ENCODE measurements at places on chromosomes 2 and 18.

GRCh38 chr2:106106622-106107508 lies 87.2 kb downstream of the UXS1 start:
- DNase-seq: no peak

DNA sequence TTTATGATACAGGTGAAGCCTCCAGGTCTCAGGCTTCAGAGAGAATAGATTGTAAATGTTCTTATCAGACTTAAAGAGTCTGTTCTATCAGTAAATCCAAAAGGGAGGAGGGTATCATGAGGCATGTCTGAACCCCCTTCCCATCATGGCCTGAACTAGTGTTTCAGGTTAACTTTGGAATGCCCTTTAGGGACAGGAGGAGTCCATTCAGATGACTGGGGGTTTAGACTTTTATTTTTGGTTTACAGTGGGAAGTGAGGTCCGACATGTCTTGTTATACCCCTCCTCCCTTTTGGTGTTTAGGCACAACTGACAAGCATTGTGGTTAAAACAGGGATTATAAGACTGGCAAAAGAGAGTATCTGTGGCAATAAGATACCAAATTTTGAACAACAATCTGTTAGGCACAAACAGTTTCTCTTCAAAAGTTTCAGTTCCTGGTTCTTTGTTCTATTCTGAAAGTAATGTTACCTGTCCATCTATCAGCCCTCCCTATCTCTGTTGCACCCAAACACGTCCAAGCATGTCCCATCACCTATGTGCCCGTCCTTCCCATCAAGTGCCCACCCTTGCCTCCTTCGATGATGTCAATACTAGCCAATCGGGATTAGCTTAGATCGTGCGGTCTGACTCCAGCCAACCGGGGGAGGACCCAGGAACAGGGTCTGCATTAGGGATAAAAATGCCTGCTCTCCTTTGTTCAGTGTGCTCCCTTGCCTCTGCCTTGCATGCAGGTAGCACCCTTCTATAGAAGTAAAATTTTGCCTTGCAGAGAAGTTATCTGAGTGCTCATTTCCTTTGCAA lies 16.4 kb downstream of the TCF23 start:
- no peak for DNase-seq

DNA sequence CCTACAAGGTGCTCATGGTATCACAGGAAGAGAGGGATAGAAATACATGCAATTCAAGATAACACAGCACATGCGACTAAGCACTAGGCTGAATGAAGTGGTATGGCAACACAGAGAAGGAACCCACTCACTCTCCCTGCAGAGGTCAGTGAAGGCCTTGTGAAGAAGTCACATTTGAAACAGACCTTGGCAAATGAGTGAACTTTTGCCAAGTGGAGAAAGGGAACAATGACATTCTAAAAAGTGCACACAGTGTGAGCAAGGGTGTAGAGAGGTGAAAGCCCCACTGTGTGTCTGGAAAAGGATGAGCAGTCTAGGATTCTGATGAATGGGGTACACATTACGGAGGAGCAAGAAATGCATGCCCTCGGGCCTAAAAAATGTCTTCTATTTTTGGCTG lies 23.3 kb downstream of the KLF7 start:
- DNase-seq: no peak

- DNase-seq: no peak
Measured at GRCh38 chr2:1634681-1635341, 109.5 kb downstream of the PXDN start.

GRCh38 chr18:305003-305501 lies 37.2 kb upstream of the THOC1 start:
- no peak for DNase-seq

DNA sequence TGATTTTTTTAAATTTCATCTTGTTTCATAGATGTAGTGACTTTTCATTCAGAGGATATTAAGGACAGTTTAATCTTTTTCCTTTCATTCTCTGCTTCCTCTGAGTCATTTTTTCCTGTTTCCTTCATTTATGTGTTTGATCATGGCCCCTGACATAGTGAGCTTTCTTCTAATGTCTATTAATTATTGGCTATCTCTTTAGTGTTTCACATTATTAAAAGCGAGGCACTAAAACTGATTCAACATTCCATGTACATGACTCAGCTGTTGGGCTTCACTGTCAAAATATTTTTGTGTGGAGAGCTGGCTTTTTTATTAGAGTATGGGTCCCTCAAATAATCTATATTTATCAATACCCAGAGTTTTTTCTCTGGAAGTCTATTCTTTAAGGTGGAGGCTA lies 125.8 kb downstream of the THSD7B start:
- no peak for DNase-seq

Data from stimulated activated CD8-positive, alpha-beta memory T cell treated with anti-CD3 and anti-CD28 coated beads, Interleukin-15, amount 100 ng/mL, for 4 hours (primary cell).